HS-27A (cell line): ENCODE measurements at places on chromosomes 6 and 20.

DNA sequence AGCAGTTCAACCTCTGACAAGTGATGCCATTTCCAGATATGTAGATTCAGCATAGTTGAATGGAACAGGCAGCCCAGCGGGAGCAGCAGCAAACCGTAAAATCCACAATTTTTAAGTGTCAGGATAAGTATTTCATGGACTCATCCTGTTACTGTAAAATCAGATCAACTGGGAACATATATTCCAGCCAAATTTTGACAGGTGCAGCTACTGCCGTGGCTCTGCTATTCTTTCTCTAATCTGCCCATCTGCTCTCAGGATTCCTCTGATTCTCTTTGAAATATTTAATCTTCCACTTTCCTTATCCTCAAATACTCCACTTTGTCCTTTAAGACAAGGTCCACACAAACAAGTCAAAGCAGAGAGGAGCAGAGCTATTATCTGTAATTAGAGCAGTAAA is 245.4 kb upstream of the ASCC3 start:
- no peak for DNase-seq

DNA sequence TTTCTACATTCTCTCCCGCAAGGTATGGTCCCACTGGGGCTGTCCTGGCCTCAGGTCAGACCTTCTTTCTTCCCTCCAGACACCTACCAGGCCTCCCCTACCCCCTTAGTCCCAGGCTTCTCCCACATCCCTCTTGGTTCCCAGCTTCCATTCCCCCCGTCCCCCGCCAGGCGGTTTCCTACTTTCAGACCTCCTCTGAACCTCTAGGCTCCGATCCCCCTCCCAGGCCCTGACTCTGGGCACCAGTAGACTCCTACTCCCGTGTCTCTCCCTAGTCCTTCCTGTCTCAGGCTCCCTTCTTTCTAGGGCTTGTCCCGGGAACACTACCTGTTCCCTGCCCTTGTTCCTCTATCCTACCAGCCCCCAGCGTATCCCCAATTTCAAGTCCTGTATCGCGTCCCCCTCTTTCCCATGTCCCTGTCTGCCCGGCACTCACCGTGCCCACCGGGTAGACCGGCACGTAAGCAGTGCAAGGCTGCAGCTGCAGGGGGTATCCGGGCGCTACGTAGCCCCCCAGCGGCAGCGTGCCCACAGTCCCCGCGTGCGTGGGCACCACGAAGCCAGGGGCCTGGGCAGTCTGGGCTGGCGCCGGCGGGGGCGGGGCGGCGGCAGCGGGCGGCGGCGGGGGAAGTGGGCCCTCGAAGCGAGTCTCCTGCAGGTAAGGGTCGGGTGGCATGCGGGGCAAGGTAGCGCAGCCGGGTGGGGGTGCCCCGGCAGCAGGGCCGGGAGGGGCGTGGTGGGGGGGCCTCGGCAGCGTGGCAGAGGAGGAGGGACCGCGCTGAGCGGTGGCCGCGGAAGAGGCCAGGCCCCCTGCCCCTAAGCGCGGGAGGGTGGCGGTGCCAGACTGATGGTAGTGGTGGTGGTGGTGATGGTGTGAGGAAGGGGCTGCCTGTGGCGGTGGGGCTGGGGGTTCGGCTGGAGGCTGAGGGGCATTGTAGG is 1.5 kb downstream of the PRRT1 start:
- no peak for DNase-seq

GRCh38 chr20:24968278-24968800 is 19.3 kb downstream of the CST7 start:
- no peak for DNase-seq

GRCh38 chr6:144311361-144311760 is 26.2 kb downstream of the UTRN start:
- no peak for DNase-seq

DNA sequence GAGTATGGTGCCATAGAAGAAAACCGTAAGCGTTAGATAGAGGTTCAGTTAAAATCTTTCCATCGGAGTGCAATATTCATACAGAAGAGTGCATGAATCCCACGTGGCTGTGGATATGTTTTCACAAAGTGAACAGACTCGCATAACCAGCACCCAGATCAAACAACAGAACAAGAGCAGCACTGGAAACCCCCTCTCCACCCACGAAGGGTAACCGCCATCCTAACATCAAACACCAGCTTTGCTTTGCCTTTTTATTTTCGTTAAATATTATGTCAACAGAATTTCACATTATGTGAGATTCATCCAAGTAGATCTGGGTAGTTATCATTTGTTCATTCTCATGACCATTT is 4.7 kb downstream of the GTSF1L start:
- DNase-seq, result no peak

- no peak for DNase-seq
Measured at GRCh38 chr6:168370310-168370991, 50.9 kb upstream of the DACT2 start.

DNA sequence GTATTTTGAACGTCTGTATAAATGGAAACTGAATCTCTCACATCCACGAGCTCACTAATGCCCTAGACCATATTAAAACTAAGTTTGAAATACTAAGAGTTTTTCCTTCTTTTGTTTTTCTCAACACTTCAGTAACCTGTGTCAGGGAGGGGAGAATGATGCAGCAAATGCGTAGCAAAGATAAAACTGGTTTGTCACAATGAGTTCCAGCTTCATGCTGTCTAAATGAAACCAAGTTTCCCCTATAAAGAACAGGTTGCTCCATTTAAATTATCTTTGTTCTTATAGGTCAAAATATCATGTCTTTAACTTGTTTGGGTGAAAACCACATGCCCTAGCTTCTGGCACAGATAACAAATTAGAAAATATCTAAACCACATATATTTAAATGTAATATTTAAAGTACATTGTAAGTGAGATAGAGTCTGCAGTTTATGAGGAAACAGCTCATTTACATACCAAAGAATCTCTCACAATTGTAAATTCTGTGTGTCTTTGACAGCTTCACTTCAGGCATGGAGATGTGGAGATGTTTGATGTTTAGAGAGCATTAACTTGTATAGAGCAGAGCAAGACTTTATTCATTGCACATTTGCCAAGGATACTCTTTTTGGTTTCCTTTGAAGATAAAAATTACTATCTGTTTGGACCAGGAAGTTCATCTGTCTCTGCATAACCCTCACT is 7.3 kb downstream of the TRDN start:
- no peak for DNase-seq

- DNase-seq, result no peak
Measured at GRCh38 chr6:138196122-138196738, 22.1 kb downstream of the PBOV1 start.

GRCh38 chr6:105449756-105450390 is 47.0 kb upstream of the PREP start:
- DNase-seq, result no peak
